ENCODE measurements at places on chromosomes 3 and 15.
A peak's percentile ranks its signal among the peaks of the same experiment; 100 is the strongest.

DNA sequence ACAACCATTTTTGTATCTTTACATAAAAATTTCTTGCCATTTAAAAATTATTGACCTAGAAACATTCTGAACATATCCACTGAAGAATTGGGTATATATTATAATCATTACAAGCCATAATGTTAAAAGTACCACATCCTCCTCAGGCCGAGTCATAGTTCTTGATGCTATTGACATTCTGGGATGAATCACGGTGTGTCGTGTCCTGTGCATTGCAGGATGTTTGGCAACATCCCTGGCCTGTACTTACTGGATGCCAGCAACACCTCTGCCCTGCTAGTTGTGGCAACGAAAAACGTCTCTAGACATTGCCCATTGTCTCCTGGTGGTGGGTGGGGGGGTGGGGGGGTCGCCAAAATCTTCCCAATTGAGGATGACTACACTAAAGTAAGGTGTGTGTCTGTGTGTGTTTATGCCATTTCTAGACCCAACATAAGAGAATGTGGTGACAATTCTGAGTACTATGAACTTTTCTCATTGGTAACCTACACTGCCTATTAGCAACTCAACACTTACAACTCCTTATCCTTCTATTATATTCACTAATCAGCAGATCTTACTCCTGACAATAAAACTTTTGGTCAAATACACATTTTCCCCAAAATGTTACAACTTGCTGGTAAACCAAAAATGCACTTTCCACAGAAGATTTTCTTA is 471.6 kb downstream of the FOXP1 start:
- DNase-seq = no peak

DNA sequence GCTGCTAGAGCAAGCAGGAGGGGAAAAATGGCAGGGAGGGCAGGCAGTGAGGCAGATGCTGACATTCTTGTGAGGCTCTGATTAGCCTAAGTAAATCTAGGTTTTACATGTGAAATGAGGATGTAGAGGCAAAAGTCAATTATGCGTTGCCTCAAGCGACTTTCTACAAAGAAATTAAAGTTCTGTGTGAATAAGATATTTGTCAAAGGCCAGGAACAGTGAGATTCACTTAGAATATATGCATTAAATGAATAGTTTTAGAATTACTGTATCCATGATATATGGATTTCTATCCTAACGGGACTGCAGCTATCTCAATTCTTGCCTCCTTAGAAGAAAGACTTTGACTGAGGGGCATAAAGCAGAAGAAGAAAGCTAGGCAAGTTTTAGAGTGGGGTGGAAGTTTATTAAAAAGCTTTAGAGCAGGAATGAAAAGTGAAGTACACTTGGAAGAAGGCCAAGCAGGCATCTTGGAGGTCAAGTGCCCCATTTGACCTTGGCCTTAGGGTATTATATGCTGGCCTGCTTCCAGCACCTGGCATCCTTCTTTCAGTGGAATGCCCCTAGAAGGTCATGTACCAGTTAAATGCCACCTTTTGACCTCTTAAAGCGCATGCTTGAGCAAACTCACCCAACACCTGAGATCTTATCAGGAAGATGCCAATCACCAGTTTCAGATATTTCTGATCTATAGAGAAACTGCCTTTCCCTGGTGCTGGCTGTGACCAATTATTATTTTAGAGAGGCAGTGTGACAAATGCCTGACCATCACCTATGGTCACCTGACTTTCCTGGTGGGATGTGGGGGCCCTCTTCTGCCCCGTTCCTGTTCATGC is 38.2 kb downstream of the OSTN start:
- no peak for DNase-seq

GRCh38 chr3:183123891-183124290 is 24.6 kb upstream of the MCCC1 start:
- DNase-seq = no peak

DNA sequence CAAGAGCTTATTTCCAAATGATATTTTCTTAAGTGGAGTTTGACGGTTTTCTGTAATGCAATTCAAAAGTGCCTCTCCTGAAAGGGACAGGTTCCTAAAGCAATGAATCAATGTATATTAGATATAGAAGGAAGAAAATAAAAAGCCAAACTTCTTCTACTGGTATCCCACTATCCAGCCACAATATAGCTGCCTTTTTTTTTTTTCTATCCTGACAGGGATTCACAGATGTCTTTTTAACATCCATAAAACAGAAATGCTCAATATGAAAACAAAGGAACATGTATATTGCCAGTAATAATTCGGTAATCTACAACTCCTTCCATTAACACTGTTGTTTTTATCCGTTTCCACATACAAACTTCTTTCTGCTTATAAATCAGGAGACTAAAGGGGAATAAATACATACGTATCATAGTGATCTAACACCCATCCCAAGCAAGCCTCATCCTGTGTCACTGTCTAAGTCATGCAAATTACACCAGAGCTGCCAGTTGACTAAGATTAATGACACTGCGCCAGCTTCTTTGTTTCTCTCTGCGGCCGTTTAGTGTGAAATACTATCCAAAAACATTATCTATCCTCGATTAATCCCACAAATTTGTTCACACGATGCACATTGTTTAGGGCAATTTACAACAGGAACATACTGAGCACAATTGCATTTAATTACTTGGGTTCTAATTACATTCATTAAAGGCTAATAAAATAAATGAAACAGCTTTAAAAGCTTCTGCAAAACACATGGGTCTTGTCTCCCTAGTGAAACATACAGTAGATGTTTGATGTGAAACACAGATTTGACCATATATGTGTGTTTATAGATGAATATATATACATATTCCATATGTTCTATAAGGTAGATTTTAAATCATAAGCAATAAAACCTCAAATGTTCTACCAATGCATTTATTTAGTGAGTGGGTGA is 51.9 kb upstream of the CDIN1 start:
- no peak for DNase-seq

DNA sequence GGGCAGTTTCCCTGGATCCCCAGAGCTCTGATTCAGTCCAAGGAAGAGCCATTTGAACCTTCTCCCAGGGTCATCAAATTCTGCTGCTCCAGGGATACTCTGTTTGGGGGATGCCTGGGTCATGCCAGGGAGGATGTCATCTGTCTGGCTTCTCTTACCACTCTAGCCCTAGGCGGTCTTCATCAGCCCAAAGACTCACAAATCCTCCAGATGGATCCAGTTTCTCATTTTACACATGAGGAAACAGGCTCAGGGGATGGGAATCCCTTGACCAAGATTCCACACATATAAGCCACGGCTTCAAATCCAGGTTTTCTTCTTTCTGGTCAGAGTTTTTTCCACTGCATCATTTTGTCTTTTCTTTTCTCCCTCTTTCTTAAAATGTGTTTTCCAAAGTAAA is 36.7 kb downstream of the SLC28A1 start:
- no peak for DNase-seq

- DNase-seq = no peak
These were observed 210.1 kb downstream of the MECOM start for GRCh38 chr3:169453256-169454059.

GRCh38 chr15:75801859-75802593 is 41.2 kb upstream of the UBE2Q2 start:
- peak; percentile 91 for DNase-seq

- DNase-seq = no peak
These were observed 168.1 kb upstream of the MYRIP start for GRCh38 chr3:39641274-39641673.

DNA sequence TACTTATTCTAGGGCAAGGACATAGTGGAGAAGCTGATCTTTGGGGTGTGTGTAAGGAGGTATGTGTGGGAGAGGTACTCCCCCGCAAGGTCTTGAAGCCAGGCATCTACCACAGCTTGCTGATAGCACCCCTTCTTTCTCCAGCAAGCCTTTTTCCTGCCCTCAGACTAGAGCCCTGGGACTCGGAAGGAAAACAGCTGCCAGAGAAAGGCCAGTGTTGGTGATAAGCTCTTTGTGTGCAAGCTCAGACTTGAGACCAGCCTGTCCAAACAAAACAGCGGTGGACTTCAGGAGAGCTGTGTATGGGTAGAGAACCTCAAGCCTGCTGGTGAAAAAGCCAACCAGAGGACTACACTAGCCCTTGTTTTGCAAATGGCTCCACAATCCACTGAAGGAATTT is 1028.6 kb downstream of the MCTP2 start:
- no peak for DNase-seq

- no peak for DNase-seq
These were observed 166.4 kb downstream of the C3orf70 start for GRCh38 chr3:184986366-184986889.

DNA sequence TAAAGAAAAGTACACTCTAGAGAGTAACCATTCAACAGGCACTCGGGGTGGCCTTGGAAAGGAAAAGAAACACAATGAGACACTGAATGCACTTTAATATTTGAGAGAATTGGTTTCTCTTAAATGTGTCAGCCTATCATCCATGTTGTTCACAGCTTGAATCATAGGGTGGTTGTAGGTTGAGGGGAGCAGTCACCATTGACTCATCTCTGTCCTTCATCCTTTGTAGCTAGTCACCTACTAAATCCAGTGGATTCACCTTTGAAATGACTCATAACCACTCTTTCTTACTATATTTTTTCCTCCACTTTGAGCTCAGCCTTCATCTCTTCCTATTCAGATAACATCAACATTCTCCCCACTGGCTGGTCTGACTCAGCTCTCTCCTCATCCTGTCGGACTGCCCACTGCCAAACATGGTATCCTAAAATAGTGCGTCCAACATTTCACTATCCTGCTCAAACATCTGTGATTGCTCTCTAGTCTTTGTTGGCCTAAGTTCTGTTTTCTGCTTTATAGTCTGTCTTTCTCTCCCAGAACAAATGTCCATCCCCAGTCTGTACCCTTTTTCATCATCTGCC is 182.7 kb upstream of the GADL1 start:
- DNase-seq = no peak

DNA sequence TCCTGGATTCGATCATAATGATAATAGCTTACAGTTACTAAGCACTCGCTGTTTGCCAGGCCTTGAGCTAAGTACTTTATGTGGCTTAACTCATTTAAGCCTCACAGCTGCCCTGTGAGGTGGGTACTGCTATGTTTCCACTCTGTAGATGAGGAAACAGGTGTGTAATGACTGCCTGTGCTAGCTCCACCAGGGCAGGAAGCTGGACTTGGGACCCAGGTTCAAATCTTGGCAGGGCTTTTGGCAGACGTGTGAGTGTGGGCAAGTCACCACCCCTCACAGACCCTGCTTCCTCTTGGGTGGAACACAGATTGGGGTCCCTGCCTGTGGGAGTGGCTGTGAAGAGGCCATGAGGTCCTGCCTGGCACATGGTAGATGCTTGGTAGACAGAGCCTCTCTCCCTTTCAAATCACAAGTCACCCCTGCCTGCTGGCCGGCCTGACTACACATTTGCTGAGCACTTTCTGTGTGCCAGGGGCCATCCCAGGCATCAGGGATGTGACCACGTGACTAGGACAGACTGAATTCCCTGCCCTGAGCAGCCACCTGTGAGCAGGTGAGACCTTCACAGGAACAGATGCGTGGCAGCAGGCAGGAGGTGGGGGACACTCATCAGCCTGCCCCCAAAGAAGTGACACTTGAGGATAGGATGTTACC is 3.7 kb downstream of the EFCC1 start:
- DNase-seq = no peak

- no peak for DNase-seq
These were observed 5.6 kb downstream of the CCDC9B start for GRCh38 chr15:40334941-40335795.

- DNase-seq = no peak
These were observed 1106.0 kb downstream of the OTOL1 start for GRCh38 chr3:162602619-162603018.

GRCh38 chr15:41945221-41945620 is 27.1 kb downstream of the EHD4 start:
- no peak for DNase-seq

- DNase-seq = no peak
These were observed 50.5 kb upstream of the KCNMB2 start for GRCh38 chr3:178485756-178486155.

- no peak for DNase-seq
These were observed 26.7 kb downstream of the SNTN start for GRCh38 chr3:63679186-63679585.

DNA sequence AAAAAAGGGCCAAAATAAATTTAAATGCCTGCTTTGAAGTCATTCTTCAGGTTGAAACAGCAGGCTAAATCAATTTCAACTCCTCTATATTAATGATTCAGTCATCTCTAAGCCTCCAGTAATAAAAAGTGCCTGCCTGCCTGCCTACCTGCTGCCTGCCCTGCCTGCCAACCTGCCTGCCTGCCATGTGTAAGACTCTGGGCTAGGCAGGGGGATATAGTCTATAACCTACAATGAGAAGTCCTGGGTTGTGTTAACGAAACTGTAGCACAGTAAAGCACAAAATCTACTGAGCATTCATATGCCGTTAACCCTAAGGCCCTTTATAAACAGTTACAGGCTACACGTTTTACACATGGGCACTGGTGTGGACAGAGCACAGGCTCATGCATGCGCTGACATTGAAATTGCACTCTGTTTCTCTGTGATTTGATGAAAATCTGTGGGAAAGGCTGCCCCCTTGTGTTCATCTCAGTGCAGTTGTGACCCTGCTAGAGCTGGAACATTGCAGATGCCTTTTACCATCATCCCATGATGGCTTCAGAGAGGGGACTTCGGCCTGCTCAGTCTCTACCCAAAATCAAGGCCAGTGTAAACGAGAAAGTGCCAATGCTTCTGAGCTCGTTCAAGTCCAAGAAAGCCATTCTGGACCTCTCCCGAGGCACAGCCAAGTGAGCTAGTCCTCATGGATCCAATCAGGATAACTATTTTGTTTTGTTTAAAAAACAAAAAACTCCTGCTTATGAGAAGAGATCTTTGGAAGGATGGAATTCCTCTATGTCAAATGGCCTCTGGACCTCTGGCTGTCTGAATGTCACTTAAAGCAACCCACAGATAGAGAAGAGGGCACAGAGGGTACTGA is 64.6 kb downstream of the EFL1 start:
- DNase-seq = peak; percentile 79

GRCh38 chr3:72523429-72524151 is 324.7 kb downstream of the SHQ1 start:
- DNase-seq = no peak

DNA sequence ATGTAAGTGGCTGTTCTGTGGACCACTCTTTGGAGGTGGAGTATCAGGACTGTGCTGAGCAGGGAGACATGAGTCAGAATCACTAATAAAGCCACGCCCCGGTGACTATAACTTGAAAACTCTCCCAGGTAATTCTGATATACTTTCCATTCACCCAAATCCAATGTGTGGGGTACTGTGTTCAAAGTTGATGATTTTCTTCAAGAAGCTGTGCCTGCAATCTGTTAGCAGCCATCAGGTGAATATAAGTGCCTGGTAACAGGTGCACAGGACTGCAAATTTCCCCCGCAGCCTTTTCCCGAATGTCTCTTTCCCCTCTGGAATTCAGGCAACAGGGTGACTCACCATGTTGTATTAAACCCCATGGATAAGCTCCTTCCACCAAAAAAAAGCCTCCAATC is 17.0 kb downstream of the MAGI1 start:
- DNase-seq = no peak
